ENCODE measurements at places on chromosomes 5 and 9.

- DNase-seq, result no peak
Measured at GRCh38 chr5:101338226-101338625, 435.1 kb upstream of the ST8SIA4 start.

DNA sequence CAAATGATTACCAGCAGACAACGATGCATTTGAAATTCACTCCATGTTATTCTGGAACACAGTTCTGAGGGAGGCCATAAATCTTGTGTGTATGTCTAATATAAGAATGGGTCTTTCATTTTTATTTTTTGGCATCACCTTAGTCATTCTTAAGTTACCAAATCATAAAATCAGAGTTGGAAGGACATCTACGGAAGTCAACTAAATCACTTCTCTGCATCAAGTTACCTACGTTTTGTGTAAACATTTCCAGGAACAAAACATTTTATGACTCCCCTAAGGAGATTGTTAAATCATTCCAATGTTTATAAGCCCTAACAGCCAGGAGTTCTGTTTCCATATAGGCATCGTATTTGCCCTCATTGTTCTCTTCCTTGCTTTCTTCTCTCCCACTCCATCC lies 378.2 kb downstream of the FAM170A start:
- DNase-seq, result no peak

DNA sequence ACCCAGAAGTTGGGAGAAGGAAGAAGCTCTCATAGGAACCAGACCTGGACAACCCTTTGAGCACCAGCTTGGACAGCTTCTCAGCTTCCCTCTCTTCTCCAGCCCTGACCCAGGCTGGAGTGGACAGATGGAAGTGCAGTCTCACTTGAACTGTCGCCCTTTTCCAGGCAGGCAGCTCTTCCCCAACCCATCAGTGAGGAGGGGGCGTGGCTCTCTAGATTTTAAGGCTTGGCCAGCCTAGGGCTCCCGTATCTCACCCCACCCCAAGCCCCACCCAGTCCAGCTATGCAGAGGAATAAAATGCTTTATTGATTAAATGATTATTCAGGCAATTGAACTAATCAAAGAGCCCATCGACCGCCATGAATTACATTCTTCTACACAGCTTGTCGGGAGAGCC lies 2.2 kb downstream of the PAX5 start:
- DNase-seq, result no peak

DNA sequence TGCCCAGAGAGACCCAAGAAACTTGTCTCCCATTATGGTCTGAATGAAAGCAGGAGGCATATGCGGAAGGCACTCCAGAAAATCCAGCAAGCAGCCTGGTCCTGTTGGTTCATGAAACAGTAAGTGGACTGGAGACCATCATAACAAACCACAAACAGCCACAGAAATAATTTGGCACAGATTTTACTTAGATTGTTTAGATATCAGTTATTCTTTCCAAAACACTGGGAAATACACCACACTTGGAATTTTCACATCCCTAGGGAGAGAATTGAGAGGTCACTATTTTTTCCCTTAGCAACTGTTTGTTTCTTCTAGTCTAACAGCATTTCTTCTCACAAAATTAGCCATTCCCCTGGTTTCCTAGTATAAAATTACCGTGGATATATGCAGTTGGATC lies 300.8 kb downstream of the OSTF1 start:
- DNase-seq, result no peak

- no peak for DNase-seq
Measured at GRCh38 chr9:91935805-91936514, 14.1 kb downstream of the ROR2 start.

DNA sequence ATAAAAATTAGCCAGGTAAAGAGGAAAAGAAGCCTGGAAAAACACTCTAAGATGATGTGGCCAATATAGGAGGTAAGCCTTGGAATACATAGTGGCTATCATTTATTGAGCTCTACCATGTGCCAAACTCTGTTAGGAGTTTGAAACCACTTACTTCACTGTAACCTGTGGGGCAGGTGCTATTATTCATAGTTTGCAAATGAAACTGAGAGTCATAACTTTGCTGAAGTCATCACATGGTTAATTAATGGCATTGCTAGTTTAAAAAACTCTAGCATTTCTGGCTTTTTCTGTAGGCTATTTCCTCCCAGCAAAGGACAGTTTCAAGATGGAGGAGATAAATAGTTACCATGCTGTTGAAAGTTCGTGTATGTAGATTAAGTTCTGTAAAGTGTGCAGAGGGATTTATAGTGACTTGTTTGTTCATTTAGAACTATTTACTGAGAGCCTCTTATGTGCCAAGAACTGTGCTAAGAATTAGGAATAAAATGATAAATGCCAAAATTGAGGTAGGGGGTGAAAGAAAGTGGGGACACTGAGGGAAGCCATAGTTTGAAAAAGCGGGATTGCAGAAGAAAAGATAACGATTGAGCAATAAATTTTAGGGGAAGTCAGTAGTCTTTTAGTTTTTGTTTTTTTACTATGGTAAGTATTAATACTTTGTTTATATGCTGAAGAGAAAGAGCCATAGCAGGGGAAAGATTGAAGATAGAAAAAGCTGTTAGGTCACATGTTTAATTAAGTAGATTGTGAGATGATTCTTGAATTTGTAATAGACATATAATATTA lies 57.2 kb downstream of the WDR70 start:
- no peak for DNase-seq

GRCh38 chr9:127255692-127256091 lies 8.9 kb upstream of the GARNL3 start:
- no peak for DNase-seq

- DNase-seq, result no peak
Measured at GRCh38 chr5:33423018-33423630, 17.6 kb upstream of the TARS1 start.

GRCh38 chr5:95720094-95720786 lies 10.9 kb upstream of the RHOBTB3 start:
- no peak for DNase-seq

DNA sequence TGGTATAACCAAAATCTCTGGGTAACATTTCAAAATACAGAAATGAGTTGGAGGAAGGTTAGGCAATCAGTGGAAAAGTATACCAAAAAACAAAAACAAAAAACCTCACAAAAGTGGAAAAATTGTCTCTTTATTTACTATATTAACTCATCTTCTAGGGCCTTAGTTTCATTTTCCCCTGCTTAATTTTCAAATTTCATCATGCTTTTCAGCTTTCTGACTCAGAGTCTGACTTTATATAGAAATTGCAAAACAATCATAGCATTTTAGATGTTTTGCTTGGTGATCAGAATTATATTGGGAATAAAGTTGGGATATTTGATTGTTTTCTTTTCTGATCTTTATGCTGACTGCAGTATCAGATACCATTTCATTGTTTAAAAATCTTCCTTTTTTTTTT lies 257.0 kb upstream of the PRR16 start:
- no peak for DNase-seq

DNA sequence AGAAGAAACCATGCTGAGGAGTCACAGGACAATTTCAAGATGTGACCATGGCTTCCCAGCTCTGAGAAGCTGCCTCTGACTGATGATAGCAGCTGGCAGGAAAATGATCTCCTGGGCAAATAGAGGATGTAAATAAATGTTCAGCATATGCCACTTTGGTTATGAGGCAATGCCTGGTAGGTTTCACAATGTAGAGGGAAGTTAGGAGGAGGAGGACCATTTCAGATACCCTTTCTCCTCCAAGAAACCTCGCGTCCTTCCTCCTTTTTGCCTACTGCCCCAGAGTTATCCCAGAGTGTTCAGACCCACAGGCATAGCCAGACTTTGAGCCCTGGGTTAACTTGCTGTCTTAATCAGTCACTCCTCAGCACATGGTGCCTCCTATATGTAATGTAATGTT lies 541.6 kb upstream of the DAP start:
- no peak for DNase-seq

DNA sequence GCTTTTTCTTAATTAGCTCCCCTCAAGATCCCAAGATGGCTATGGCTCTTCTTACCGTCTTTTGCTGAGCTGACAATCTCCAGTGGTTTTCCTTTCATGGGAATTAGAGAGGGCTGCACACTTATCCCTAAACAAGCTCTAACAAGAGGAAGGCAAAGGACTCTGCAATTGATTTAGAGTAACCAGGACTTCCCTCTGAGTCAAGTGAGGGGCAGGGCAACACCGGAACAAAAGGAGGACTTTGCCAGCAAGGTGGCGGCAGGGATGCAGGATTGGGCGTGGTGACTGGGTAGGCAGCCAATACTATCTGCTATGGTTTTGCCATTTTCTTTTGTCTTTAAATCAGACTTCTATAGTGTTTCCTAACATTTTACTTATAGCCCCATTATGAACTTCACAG lies 9.8 kb downstream of the SLC44A1 start:
- DNase-seq, result no peak

DNA sequence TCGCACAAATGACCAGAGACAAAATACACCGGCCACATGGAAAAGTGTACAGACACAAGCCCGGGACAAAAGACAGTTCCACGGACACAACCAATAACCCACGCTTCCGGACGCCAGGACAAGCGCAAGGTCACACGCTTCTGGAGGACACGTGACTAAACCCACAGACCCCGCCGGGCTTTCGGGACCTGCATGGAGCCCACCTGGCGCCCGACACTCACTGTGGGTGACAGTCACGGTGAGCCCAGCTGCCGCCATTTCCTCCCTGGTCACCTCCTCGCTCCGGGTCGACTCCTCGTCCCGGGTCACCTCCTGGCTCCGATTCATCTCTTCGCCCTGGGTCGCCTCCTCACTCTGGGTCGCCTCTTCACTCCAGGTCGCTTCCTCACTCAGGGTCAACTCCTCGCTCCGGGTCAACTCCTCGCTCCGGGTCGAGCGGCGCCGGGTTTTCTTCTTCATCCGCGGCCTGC lies 470 bp downstream of the BAG1 start:
- peak; percentile 69 for DNase-seq

DNA sequence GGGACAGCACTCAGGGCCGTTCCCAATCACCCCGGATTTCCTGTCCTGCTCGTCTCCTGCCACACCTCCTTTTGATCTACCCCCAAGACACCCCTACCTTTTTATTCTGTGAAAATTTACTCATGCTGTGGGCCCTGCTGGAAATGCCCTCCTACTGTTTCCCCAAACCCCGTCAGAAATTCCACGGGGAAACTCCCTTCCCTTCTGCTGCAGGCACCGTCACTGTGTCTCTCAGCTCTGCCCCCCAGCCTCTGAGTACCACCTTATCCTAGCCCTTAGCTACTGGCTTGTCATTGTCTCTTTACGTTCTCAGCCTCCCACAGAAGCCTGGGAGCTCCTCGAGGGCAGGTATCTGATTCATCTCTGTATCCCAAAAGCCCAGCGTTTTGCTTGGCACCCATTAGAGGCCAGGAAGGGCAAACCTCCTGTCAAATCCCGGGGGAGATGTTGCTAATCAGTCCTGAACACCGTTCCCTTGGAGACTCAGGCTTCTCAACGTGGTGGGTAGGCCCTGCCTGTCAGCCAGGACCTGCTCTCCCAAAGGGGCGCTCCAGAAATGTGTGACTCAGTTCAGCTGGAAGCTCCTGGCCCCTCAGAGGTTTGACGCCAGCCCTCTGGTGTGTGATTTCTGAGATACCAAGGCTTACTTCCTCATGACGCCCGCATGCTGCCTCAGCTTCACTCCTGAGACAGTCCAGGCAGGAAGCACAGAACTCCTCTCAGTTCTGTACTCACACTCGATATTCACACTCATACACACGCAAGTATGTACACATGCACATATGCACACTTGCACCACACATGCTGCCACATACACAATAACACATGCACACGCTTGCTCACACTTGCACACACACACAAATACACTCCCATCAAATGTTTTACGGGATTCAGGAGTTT lies 50.7 kb upstream of the GRHPR start:
- peak; percentile 36 for DNase-seq

DNA sequence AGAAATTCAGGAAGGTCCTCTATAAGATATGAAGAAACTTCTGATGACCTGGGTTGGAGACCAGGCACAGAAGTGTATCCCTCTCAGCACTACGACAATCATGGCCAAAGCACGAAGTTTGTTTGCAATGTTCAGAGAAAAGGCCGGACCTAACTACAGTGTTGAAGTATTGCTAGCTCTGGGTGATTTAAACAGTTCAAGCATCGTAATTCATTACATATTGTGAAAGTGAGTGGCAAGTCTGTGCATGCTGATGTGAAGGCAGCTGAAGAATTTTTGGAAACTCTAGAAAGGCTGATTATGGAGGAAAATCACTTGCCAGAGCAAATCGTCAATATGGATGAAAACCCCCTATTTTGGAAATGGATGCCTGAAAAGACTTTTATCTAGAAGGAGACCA lies 67.2 kb upstream of the PANK3 start:
- DNase-seq, result no peak

GRCh38 chr5:179825655-179826182 lies 5.0 kb downstream of the SQSTM1 start:
- no peak for DNase-seq

DNA sequence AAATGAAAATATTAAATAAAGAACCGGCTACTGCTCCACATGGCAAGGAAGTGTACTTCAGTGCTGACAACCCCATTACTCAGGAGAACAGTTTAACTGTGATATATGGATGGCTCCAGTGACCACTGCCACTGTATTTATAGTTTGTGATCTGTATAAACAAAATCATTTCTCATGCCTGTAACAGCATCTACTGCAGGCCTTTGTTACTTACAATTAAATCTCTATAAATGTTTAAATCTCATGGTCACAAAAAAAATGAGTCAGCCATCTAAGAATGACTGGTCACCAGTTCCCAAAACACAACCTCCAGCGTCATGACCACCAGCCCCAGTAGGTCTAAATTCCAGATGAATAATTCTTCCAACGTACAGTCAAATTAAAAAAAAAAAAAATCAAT lies 24.6 kb downstream of the SERINC5 start:
- no peak for DNase-seq

DNA sequence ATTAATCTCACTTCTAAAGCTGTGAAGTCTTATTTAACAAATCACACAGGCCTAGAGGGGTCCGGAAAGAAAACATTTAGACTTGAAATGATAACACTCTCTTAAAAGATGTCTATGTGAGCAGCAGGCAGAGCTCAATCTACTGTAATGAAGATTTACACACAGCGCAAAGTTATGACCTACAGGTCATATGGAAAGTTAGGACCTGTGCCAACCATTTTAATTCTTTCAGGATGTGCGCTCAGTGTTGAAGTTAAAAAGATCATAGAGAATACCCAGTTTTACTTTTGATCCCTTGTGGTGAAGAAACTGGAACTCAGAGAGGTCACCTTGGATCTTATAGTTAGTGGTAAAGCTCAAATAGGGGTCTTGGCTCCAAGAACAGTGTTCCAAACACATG lies 3.1 kb upstream of the CREBRF start:
- DNase-seq, result no peak

DNA sequence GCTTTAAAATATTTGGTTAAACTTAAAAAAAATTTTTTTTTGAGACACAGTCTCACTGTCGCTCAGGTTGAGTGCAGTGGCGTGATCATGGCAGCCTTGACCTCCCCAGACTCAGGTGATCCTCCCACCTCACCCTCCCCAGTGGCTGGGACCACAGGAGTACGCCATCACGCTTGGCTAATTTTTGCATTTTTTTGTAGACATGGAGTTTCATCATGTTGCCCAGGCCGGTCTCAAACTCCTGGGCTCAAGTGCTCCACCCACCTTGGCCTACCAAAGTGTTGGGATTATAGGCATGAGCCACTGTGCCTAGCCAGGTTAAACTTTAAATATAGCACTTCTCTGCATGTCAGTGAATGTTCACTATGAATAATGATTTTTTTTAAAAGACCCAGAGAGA lies 224.5 kb upstream of the RFX3 start:
- no peak for DNase-seq
